ENCODE measurements at places on chromosomes 4 and X.

DNA sequence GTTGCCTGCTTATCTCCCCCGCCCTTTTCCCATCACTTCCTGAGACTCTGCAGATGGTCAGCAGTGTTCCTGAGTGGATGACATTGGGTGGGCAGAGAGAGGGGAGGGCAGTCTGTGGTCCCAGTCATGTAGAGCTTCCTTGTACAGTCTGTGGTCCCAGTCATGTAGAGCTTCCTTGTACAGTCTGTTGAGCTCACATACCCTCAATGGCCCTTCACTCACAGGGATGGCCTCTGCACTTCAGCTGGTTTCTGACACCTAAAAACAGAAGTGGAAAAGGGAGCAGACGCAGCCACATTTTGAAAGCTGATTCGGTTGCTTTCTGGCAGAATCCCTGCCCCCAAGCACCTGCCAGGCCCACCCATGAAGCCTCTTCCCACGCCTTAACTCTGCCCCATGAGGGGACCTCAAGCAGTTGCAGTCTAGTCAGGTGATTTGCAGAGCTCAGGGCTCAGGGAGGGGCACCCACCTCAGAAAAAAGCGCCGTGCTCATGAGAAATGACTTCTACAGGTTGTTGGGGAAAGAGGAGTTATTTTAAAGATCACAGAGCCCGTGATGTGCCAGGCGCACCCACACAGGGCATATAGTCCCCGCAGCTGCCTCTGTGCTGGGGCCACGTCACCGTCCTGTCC is 3.6 kb upstream of the TMEM271 start:
- no peak for DNase-seq

DNA sequence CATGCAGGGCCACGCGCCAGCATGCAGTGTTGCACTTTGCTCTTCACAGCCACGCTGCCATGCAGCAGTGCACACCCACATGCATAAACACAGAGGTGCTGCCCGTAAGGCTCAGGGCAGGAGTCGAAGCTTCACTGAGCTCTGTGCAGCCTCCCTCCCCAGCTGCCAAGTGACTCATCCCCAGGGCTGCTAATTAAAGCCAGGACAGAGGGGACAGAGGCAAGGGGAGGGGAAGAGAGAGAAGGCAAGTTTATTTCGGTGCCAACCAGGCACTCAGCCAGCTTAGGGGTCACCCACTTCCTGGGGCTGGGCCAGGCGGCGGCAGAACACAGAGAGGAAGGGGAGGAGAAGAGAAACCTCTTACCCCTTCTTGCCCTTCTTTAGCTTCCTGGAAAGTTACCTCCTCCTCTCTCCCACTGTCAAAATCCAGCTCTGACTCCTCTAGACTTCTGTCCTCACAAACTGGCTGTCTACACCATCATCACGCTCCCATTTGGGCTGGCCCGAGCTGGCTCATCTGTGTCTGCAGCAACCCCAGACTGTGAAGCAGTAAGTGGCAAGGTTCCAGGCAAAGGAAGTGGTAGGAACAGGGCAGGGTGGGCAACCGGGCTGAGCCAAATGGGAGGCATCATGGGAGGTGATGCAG is 6.2 kb upstream of the IQSEC2 start:
- peak; percentile 3 for DNase-seq

- DNase-seq, result no peak
These were observed 181.8 kb upstream of the GPRIN3 start for GRCh38 chr4:89489338-89489771.

- no peak for DNase-seq
These were observed 11.7 kb downstream of the PROM1 start for GRCh38 chr4:16072168-16072567.

DNA sequence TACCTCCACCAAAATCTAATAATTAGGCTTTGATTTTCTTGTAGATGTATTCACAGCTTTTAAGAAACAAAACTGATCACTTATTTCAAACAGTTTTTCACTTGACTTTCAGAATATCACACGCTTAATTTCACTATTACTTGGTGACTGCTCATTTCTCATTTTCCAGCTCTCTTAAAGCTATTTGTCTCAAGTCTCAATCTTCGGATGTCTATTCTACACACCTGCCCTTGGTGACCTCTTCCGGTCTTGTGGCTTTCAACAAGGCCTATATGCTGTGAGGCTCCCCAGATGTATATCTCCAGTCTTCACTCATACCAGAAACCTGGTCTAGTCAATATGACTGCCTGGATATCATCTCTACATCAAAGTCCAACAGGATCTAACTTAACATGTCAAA is 34.9 kb upstream of the ANXA10 start:
- no peak for DNase-seq

- DNase-seq, result no peak
These were observed 46.2 kb upstream of the TXK start for GRCh38 chr4:48180234-48180633.

GRCh38 chr4:181618896-181619295 is 624.3 kb upstream of the TENM3 start:
- no peak for DNase-seq

GRCh38 chr4:141900856-141901255 is 264.5 kb downstream of the IL15 start:
- no peak for DNase-seq

- no peak for DNase-seq
These were observed 1.1 kb upstream of the MANBA start for GRCh38 chr4:102761906-102762305.

DNA sequence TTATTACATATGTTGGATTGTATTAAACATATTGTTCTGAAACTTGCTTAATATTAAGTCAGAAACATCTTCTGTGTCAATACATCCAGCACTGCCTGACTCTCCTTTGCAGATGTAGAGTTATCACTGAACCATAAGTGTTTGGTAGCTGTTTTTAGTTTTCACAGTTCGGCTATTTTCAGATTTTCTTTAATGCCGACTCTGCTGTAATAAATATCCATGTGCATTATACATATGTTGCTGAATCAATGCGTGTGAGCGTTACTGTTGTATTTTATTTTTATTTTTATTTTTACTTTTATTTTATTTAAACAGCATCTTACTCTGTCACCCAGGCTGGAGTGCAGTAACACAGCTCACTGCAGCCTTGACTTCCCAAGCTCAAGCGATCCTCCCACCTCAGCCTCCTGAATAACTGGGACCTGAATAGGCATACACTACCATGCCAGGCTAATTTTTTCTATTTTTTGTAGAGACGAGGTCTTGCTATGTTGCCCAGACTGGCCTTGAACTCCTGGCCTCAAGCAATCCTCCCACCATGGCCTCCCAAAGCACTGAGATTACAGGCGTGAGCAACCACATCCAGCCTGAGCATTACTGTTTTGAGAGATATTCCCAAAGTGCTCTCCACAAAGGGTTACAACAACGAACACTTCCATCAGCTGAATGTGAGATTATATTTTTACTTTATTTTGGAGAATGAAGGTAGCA is 50.7 kb upstream of the NOCT start:
- no peak for DNase-seq

- DNase-seq, result no peak
These were observed 658.5 kb downstream of the DACH2 start for GRCh38 chrX:86806786-86807185.

GRCh38 chr4:1199556-1200331 is 27.4 kb upstream of the SPON2 start:
- DNase-seq, result no peak

- no peak for DNase-seq
These were observed 22.5 kb downstream of the HNRNPH2 start for GRCh38 chrX:101430457-101431078.

GRCh38 chr4:98248934-98249333 is 12.2 kb upstream of the RAP1GDS1 start:
- DNase-seq, result no peak

DNA sequence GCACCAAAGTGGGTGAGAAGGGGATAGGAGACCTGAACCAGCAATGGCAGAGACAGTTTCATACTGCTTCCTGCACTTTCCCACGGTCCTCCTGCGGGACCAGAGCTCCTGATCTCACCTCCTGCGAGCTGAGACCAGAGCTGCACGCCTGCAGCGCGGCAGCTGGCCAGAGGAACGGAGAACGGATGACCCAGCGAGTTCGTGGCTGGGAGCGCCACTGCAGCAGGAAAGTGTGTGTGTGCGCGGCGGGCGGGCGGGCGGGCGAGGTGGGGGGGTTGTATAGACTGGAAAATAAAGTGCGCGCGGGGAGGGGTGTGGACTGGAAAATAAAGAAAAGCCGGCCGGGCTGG is 16.5 kb downstream of the MCF2 start:
- no peak for DNase-seq

DNA sequence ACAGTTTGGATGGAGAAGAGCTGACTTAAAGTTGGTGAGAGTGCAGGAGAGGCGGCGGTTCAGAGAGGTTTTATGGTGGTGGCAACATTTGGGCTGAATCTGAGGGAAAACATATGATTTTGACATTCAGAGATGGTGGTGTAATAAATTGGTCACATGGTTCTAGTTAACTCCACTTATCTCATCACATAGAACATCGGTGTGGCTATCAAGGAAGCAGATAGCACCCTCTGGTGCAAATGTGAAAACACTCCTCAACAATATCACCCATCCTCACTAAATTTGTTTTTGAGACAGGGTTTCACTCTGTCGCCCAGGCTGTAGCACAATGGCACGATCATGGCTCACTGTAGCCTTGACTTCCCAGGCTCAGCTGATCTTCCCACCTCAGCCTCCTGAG is 28.8 kb downstream of the SUPT20HL2 start:
- no peak for DNase-seq

DNA sequence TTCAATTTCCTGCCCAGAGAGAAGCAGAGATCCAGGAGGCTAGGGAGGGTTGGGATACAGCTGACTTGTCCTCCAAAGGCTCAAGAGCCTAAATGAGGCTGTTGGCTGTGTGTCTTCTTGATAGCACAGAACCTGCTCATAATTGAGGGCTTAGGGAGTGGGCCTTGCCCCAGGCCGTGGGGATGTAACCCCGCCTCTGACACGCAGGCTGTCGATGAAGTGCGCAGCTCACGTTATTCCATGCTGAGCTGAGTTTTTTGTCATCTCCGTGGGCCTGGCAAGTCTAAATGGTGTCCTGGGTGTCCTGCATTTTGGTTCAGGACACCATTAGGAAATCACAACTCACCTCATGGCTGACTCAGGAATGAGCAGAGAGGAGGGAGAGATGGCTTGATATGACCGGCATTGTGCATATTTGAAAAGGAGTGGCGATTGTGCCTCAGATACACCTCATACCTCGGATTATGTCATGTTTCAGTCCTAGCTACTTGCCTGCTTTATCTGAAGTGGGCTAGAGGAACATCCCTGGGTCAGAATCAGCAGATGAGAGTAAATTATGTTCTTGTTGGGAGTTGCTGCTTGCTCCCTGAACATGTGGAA is 43.7 kb downstream of the FHDC1 start:
- DNase-seq, result no peak

DNA sequence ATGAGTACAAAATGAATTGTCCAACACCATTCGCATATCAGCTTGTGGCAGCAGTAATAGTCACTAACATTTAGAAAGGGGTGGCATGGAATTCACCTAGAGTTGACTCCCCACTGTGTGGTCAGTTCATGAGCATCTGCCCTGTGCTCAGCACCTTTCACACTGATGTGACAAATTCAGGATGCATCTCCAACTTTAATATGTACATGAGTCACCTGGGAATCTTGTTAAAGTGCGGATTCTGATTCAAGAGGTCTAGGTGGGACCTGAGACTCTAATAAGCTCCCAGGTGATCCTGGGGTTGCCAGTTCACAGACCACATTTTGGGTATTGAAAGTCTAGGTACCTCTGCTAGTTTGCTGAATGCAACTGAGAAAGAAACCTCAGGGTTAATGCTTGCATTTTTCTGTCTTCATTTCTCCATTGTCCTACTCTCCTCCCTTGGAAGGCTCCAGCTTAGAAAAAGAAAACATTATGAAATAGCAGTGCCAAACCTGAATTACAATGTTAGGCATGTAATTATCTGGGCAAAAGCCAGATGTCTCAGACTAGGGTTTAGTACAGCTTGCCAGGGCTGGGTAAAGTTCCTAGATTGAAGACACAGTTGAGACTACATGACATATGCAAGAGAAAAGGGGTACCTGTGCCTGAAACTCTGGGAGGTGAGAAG is 32.7 kb downstream of the TMSB4X start:
- no peak for DNase-seq

GRCh38 chr4:118772081-118772766 is 63.7 kb downstream of the SEC24D start:
- DNase-seq, result peak; percentile 20

DNA sequence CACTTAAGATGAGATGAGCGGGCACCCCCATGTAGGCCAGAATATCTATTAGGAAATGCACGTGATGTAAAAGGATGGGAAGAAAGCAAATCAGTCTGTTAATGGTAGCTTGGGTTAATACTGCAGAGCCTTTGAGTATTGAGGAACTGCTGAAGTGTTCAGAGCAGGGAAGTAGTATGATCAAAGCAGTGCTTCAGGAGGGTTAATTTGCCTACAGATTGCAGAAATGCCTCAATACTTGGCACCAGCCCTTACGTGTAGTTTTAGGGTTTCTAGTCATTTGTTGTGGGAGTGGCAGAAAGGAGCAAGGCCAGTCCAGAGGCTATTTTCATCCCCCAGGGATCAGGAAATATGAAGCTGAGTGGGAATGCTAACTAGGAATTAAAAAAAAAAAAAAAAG is 19.7 kb downstream of the ZFX start:
- no peak for DNase-seq

- no peak for DNase-seq
These were observed 81.9 kb downstream of the HCCS start for GRCh38 chrX:11193035-11193469.

Data from bone marrow (tissue), 2 donors.